Upper lobe of left lung (tissue), 6 donors: ENCODE measurements at places on chromosomes 3 and 15. TPM values are rescaled to one million over a fixed set of nuclear protein-coding genes. Genes with fewer than 3 reads are reported as not detected.

CYP8B1 gene
- total RNA-seq = 0.13 TPM

PIGZ gene
- total RNA-seq = 6.5 TPM

AHSG gene
- 1.5 TPM for total RNA-seq

EIF4E3 gene
- total RNA-seq = 17.6 TPM

C3orf22 gene
- total RNA-seq = not detected

SLC7A14 gene
- total RNA-seq = not detected

MITF gene
- total RNA-seq = 27.2 TPM

C3orf49 gene
- not detected for total RNA-seq

SLC28A2 gene
- total RNA-seq = not detected

GOLIM4 gene
- 79.1 TPM for total RNA-seq

RHOV gene
- 0.77 TPM for total RNA-seq

KCNH8 gene
- not detected for total RNA-seq

NEK10 gene
- 85.3 TPM for total RNA-seq

LOXL1 gene
- 6.3 TPM for total RNA-seq

ST8SIA2 gene
- not detected for total RNA-seq

- DNase-seq = peak; percentile 22
These were observed 43.0 kb downstream of the CD200R1 start for GRCh38 chr3:112931736-112932521.

GRCh38 chr3:148954981-148955380 lies 36.4 kb upstream of the GYG1 start:
- DNase-seq = no peak

GRCh38 chr3:166285001-166285400 lies 447.8 kb upstream of the BCHE start:
- DNase-seq = no peak

DNA sequence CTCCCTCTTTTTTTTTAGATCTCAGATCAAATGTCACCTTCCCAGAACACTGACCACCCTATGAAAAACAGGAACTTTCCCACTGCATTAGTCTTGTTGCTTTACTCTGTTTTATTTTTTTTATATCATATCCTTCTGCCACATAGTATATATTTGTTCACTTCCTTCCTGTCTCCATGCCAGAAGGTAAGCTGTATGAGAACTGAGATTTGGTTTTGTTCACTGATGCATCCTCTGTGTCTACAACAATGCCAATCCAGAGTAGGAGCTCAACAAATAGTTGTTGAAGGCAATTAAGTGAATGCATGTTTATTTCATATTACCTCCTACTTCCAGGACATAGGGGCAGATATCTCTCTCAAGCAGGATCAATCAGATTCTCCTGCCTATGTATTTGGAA lies 114.4 kb downstream of the TPRG1 start:
- DNase-seq = no peak

GRCh38 chr15:85354461-85354860 lies 25.9 kb upstream of the AKAP13 start:
- DNase-seq = no peak

DNA sequence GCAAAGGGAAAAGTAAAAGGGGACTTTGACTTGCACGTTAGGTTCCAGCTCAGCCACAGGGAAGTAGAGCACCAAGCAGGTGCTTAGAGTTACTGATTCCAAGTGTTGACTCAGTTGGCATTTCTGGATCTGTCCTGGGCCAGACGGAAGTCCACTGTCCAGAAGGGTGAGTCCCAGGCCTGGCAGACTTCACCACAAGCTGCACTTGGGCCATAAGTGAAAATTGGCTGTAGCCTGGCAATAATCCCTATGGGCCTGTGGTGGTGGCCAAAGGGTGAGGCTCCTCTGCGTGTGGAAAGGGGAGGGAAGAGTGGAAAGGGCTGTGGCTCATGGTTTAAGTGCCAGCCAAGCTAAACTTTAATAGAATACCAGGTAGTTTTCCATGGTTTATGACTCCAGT lies 121.5 kb downstream of the DTWD1 start:
- DNase-seq = no peak

DNA sequence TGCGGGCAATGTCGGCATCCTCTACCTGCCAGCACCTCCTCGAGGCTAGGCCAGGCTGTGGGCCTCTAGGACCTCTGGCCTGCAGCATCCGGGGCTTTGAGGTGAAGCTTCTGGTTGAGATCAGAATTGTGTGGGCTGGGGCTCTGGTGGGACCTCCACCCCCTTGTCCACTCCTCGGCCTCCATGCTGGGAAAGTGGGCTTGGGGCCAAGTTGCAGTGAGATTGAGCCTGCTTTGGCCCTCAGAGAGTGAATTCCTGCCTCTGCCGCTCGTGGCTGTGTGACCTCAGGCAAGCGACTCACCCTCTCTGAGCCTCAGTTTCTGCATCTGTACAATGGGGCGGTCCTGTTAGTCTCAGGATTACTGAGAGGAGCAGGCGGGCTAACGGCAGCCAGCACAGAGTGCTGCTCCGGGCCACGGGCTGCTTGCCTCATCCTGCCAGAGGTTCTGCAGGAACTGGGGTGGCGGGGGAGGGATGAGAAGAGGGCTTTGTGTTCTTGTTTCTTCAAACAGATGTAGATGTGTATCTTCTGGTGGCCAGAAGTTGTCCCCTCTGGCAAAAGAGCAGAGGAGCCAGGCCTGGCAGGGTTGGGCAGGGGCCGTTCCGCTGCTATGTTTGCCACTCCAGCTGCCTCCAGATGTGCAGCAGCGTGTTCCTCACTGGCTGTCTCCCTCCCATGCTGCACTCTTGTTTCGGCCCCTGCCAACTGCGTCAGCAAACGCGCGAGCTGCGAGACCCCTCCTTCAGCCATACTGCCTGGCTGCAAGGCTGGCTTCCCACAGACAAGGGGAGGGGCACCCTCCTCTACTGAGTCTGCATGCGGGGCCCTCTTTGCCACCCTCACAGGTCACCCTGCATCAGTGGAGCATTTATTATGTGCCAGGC lies 33.7 kb downstream of the FBLN2 start:
- peak; percentile 78 for DNase-seq

DNA sequence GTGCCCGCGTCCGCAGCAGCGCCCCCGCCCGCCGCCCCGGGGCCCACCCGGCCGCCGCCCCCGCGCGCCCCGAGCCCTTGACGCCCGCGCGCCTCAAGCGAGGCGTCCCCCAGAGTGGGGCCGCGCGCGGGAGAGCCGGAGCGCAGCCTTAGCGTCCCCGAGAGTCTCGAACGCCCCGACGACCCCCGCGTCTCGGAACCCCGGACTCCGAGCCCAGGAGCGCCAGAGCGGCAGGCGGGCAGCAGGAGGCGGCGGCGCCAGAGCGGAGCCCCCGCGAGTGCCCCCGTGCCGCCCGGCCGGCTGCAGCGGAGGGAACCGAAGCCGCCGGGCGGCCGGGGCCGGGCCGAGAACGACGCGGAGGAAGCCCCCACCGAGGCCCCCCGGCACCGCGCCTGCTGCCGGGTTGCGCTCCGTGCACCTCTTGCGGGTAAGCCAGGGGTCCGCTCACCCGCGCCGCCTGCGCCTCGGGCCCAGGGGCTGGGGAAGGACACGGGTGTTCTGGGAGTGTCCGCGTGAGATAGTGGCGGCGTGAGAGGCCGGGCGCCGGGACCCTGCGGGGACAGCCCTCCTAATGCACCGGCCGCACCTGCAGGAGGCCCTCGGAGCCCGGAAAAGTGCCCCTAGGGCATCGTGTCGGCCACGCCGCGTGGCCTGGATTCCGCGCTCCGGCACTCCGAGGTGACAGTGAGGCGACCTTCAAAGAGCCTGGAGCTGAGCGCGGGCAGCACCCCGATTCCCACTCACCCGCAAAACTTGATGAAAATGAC lies 52.0 kb upstream of the ULK4 start:
- peak; percentile 91 for DNase-seq

- no peak for DNase-seq
These were observed 901.2 kb upstream of the NR2F2 start for GRCh38 chr15:95429345-95429744.

DNA sequence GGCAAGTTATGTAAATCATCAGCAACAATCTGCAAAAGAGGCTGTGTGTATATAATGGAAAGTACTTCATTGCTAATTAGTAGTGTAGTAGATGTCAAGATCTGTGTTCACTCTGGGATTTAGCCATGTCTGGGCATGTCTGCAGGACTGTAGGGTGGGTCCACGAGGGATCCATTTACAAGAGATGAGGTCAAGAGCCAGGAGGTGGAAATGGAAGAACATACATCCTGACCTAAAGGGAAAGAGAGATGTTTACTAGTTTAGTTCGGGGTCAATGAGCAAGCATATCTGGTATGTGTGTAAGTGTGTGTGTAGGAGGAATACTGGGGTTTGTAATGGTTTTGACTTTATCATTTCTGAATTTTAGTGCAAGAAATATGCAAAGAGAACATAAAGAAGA lies 171.5 kb upstream of the NANOGP8 start:
- no peak for DNase-seq

DNA sequence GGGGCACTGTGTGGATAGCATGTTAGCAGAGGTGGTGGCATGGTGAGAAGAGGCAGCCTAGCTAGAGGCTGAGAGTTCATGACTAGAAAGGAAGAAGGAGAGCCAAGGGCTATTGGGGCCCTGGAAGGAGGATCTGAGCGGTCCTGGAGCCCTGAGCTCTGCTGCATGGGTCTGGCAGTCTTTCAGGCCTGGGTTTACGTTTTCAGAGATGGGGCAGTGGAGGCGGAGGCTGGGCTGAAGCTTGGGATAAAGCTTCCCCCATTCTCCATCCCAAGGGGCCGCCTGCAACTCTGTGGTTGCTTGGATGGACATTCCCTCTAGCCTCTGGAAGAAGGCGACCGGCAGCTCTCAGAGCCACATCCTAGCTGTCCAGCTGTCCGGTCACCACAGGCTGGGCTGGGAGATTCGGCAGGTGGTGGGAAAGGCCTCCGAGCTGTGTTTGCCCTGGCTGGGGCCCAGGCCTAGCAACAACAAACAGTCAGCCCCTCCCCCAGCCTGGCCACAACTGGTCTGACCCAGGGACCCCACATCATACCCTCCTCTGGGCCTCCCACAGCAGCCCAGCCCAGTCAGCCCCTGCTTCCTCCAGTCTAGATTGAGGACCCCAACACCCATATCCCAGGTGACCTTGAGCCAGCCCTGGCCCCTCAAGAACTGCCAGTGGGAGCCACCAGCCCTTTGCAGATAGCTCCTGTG lies 1.8 kb upstream of the SLC38A3 start:
- DNase-seq = no peak

- DNase-seq = no peak
These were observed 390.6 kb upstream of the WNT5A start for GRCh38 chr3:55877703-55878102.

GRCh38 chr3:127858937-127859336 lies 36.6 kb upstream of the MGLL start:
- no peak for DNase-seq

GRCh38 chr3:45506751-45507391 lies 87.7 kb upstream of the LIMD1 start:
- DNase-seq = no peak

DNA sequence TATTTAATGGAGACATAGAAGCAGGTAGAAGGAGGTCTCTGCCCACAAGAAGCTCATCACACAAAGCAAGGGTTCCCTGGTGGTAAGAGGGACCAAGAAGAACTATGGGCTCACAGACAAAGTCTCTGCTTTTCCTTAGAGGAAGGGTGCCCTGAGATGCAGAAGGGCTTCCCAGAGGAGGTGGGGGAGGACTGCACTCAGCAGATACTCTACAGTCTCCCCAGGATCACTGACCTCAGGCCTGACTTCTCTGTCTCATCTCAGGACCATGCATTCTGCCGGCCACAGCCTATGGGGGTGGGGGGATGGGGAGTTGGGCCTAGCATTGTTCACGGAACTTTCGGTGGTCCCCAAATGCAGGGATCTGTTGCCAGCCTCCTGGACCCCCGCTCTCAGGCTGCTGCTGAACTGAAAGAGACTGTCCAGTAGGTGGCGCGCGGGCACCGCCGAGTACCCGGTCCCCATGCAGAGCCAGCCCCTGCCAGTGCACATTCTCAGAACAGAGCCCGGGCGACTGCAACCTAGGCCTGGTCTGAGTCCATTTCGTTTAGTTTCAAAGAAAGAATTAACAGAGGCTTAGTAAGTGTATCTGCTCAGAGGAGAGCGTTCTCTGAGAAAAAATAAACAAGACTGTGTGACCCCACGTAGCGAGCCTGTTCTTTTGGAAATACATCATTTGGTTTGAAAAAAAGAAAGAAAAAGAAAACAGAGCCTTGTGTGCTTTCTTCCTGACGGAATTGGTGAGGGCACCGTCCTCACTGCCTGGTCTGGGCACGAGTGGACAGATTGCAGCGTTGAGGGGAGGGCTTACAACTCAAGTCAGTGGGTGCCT lies 74.1 kb downstream of the LRTM1 start:
- DNase-seq = peak; percentile 68

DNA sequence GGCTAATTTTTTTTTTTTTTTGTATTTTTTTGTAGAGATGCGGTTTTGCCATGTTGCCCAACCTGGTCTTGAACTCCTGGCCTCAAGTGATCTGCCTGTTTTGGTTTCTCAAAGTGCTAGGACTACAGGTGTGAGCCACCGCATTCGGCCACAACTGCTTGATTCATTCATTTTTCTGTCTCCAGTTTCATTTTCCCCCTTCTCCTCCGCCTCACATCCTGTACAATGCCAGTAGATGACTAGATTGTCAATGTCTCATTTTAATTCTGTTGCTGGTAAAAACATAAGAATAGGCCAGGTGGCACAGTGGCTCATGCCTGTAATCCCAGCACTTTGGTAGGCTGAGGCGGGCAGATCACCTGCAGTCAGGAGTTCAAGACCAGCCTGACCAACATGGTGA lies 12.0 kb upstream of the ZNF592 start:
- no peak for DNase-seq

DNA sequence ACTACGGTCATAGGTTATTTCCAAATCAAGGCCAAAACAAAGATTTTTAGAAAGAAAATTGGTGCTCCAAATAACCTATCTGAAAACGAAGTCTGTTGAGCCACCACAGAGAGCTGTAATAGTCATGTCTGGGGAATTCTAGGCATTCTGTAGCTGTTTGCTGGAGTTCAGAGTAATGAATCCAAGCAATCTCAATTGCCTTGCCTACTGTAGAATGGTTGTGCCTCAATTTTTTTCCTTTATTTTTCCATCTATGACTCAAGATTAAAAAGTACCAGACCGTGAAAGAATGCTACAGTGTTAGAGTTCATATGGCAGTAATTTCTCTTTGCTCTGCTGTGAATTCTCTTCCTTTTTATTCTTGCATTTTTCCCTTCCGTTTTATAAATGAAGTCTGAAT lies 1007.2 kb upstream of the ALCAM start:
- no peak for DNase-seq

GRCh38 chr3:157274644-157275137 lies 114.7 kb upstream of the CCNL1 start:
- no peak for DNase-seq

GRCh38 chr15:87228460-87228859 lies 1028.1 kb downstream of the NTRK3 start:
- DNase-seq = no peak

- no peak for DNase-seq
These were observed 13.2 kb downstream of the CCR5 start for GRCh38 chr3:46383951-46384330.

GRCh38 chr3:50545781-50546180 lies 21.8 kb downstream of the C3orf18 start:
- DNase-seq = no peak

DNA sequence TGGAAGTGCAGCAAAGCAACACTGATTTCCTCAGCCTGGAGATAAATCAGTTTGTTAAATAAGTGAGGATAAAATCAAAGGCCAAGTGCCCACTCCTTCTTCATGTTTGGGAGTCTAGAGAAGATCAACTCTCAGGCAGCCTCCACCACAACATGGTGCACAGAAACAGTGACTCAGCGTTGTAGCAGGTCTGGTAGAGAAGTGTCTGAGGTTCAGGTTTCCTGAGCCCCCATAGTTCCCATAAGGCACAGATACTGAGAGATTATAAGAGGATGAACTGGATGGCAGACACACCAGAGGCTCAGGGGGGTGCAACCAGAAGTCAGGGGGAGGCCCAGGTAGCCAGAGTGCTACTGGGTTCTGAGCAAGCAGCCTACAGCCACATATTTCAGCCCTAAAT lies 166.7 kb downstream of the FRMD5 start:
- no peak for DNase-seq
